ENCODE measurements at places on chromosomes 4 and X.

- DNase-seq = no peak
Observed at GRCh38 chrX:54529151-54529550, 868 bp upstream of the GNL3L start.

DNA sequence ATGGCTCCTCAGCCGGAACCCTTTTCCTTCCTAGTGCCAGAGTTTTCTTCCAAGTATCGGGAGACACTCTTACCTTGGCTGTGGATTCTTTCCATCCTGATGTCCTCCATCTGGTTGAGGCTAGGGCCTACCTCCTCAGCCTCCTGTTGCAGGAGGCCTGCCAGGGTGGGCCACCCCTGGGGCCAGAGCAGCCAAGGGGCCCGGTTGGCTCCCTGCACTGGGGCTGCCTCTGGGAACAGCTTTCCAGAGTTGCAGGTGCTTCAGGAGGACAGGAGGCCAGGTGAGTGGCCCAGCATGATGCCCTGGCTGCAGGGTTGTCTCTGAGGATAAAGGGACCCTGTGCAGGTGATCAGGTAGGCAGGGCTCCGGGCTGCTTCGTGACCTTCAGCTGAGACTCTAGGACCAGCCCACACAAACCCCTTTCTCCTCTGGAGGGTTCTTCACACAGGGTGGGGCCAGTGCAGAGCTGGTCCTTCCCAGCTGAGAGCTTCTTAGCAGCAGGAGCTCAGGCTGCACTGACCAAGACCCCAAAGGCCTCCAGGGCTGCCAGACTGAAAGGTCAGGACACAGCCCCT, 5.3 kb upstream of the GPR78 start:
- DNase-seq = no peak

DNA sequence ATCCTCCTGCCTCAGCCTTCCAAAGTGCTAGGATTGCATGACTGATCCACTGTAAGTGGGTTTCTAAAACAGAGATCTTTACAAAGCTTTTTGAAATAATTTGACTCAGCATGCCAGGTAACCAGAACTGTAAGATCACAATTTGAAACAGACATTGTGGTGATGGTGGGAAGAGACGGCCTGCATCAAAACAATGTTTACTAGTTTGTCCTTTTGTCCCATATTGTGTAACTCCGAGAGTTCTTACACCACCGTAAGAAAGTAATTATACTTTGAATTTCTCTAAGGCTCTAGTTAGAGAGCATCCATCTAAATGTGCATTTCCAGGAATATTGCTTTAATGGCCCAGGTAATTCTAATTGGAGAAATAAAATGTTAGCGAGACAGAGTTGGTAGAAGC, 594 bp upstream of the ARHGAP24 start:
- no peak for DNase-seq

- DNase-seq = no peak
Observed at GRCh38 chr4:1647432-1647831, 36.7 kb downstream of the FAM53A start.

- DNase-seq = no peak
Observed at GRCh38 chr4:179605196-179605595, 2163.0 kb upstream of the AGA start.

- DNase-seq = peak; percentile 34
Observed at GRCh38 chr4:139278912-139279759, 889 bp downstream of the MGARP start.

GRCh38 chrX:109619771-109620170, 5.2 kb downstream of the KCNE5 start:
- DNase-seq = no peak

DNA sequence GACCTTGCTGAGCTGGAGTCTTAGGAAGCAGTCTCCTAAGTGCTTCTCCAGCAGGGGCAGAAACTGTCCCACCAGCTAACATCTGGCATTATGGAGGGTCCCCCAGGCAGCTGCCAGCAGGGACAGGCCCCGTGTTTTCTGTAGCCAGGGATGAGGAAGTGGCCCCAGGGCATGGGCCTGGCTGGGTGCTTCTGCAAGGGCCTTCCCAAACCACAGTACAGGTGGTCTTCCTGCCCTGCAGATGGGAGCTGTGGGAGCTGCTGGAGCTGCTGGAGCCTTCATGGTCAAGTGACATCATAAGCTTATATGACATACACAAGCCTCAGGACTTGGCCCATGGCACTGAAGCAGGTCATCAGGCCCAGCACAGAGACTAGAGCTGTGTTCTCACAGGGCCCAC, 5.0 kb upstream of the MSANTD1 start:
- DNase-seq = no peak

DNA sequence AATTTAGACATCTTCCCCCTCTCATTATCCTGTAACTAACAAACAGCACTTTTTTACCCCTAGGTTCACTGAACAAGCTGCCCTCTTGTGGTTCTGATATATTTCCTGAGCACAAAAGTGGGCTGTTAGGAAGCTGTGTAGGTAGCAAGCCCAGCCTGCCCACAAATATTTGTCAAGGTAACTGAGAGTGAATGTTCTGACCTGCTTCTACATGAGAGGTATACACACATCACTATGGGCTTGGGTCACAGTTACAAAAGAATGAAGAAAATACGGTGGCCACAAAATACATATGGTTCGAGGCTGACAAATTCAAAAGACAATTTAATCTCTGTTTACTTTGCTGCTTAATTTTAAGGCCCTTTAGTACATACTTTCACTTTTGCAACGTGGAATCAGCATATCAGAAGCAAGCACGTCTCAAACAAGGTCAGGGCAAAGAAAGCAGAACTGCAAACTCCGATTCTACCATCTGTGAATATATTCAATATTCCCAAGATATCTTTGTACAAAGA, 78.7 kb downstream of the RBM47 start:
- no peak for DNase-seq

- no peak for DNase-seq
Observed at GRCh38 chrX:53094582-53094905, 602 bp downstream of the KANTR start.

DNA sequence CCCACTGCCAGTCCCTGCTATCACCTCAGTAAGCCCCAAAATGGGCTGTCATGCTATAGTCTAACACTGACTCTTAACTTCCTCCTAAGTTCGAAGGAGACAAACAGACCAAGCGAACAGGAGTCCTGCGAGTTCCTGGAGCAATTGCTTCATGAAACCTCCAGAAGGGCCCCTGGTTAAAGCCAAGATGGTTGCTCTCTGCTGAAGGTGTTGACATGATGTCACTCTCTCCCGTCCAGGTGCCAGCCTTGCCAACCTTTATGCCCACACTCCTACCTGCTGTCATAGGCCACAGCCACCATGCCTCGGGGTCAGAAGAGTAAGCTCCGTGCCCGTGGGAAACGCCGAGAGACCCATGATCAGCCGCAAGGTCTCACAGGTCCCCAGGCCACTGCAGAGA, at the start of gene MAGEB6B:
Gene MAGEB6B (plus strand): TSS at position 301 of the 400 bp plus-strand sequence. CDS start 0 bp downstream, at position 301.
- DNase-seq = no peak

- DNase-seq = no peak
Observed at GRCh38 chr4:98634061-98634460, 24.4 kb downstream of the TSPAN5 start.

DNA sequence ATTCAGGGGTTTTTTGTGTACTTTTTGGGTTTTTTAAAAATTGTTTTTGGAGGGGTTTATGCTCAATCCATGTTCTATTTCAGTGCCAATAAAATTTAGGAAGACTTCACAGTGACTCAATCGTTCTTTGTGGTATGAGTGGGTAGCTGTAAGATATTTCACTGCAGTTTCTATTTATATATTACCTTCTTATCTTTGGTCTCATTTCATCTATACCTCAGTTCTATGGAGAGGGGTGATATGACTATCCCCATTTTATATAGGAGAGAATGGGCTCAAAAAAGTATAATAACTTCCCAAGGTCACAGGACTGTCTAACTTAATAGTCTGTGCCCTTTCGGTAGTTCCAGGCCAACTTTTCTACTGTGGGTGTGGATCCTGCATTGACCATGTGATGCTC, 74.4 kb downstream of the MSN start:
- DNase-seq = no peak

DNA sequence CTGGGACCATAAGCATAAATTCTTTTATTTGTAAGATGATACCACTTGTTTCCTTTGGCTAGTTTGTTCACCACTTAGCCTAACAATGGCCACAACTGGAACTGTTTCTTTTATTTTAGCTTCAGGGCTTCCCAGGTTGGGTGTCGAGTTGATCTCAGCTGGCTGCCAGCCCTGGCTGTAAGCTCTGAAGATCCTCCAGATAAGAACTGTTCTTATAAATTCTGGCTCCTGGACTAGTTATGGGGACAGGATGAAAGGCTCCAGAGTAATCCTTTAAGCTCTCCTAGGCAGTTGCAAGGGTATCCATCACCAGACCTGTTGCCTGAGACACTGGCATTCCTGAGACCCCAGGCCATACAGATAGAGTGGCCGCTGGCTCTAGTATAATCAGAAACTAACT, 129.4 kb upstream of the ACSL4 start:
- DNase-seq = no peak

GRCh38 chr4:23759066-23759465, 130.8 kb downstream of the PPARGC1A start:
- DNase-seq = no peak

DNA sequence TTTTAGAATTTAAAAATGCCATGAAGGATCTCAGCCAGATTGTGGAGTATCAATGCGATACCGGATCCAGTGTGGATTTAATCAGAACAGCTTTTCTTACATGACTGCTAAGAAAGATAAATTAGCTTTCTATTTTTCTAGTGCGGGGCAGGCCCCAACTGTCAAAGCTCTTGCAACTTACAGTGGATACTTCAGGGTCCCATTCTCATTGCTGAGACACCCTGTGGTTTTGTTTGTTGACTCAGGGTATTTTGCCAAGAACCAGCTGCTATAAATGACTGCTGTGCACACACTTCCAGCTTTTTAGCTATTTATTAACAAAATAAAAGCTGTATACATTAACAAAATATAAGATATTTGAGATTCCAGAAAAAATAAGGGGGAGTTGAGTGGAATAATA, 166.4 kb downstream of the DCLK2 start:
- DNase-seq = no peak

GRCh38 chr4:112075906-112076305, 69.3 kb upstream of the FAM241A start:
- DNase-seq = no peak

DNA sequence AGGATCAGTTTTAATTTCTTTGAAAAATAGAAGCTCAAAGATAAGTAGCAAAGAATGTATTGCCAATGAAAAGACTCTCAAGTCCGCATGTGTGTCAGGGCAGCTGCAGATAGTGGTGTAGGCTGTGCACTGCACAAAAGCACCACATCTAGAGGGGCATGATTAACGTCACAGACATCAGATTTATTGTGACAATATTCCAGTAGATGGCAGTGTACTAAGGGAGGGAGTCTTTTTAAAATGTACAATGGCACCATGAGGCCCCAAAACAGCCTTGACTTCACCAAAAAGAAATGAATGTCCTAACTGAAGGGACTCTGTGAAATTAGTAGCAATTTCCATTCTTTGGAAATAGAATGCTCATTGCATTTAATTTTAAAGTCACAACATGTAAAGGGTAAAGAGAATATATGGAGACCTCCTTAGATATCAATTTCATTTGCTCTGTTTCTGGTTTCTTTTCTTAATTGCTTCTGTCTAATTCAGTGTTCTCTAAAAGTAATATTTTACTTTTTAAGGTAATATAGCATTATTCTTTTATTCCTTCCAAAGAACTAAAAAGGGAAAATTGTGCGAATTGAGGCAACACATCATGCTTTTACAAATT, 98.4 kb downstream of the ZNF827 start:
- DNase-seq = no peak

DNA sequence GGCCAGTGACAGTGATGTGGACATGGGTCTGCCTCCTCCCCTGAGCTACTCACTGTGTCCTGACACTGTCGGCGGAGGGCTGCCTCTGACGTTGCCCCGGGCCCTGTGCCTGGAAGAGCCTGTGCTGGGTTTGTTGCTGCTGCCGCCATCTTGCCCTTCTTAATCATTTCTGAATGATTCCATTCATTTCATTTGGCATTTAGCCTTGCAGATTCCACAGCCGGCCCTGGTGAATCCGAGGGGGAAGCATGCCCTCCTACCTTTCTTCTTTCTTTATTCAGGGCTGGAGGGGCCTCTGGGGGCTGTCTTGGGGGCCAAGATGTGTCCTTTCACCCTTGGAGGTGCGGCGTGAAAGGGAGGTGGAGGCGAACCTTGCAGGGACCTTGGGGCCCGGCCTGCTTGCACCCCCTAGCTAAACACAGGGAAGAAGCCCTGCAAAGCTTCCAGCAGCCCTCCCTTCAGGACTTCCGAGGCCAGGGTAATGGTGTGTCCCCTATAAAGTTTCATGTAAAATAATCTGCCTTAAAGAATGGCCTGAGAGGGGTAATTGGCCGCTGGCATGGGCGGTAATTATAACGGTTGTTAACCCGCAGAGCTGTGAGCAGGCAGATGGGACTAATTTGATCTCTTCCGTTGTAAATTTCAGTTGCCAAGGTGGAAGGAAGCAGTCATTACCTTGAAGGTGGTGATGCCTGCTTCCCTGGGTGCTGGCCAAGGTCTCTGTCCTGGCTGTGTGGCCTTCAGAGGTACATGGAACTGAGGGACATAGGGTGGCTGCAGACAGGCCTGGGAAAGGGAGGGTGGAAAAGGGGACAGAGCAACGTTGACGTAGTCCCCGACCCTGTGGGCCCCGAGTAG, 92.3 kb downstream of the PSAPL1 start:
- no peak for DNase-seq

All from nephron progenitor cell (in vitro differentiated cells).